ENCODE measurements at places on chromosomes 12 and 14.

DNA sequence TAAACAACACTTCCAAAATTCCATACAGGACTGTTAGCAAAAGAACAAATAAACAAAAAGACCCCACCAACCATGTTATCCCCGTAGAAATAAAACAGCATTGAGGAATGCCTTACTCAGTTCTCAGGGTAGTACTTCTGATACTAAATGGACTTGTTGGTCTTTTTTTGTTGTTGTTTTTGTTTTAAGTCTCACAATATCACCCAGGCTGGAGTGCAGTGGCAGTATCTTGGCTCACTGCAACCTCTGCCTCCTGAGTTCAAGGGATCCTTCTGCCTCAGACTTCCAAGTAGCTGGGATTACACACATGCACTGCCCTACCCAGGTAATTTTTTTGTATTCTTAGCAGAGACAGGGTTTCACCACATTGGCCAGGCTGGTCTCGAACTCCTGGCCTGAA lies 17.1 kb downstream of the HNRNPC start:
- DNase-seq = no peak

- DNase-seq = no peak
Measured at GRCh38 chr14:101815994-101816393, 54.5 kb downstream of the PPP2R5C start.

DNA sequence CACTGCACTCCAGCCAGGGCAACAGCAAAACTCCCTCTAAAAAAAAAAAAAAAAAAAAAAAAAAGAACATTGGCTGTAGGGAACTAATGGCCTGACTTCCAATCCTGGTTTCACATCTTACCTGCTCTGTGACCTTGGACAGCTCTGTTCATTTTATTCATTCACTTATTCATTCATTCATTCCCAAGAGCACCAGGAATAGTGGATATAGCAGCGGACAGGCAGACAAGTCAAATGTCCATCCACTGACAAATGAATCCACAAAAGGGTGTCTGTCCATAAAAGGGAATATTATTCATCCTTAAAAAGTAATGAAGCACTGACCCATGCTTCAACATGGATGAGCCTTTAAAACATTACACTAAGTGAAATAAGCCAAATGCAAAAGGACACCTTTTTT lies 27.6 kb upstream of the C12orf76 start:
- no peak for DNase-seq

- DNase-seq = no peak
Measured at GRCh38 chr14:73753124-73753886, 39.1 kb upstream of the PNMA1 start.

- no peak for DNase-seq
Measured at GRCh38 chr12:45324391-45324790, 108.5 kb downstream of the ANO6 start.

DNA sequence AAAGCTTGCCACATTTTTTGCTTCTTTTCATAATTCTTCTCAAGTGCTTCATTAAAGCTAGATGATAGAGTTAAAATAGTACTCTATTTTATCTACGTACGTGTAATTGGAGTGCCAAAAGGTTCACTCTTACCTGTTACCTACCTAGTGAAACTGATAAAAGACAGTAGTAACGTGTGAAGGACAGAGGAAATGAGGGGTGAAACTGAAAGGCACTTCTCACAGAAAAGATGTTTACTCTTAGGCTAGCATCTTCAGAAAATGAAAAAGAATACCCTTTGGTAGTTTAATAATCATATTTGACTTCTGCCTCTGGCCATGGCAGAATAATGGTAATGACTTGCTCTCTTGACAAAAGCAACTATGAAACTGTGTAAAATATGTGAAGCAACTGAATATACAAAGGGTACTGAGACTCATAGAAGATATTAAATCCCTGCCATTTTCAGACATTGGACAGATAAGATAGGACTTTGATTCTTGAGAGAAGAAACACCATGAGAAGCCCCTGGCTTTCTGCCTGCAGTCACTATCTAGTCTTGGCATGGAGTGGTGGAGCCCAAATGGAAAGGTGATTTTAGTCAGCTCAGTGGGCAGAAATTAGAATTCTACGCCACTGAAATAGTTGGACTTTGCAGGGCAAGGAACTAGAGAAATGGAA lies 6.3 kb upstream of the EVL start:
- no peak for DNase-seq

DNA sequence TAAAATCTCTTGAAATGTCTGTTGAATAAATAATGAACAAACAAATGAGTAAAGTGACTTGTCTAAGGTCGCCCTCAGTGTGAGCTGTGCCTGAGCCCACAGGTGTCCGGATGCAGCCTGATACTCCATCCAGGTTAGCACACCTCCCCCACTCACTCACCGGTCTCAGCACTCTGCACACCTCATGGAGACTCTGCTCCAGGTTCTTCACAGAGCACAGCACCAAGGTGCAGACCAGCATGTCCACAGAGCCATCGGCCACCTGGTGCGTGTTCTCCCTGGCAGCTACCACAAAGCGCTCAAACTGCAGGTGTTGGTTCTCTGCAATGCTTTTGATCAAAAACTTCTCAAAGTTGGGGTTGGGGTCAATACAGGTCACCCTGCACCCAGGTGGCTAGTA lies 4.1 kb upstream of the KRT7 start:
- no peak for DNase-seq

- no peak for DNase-seq
Measured at GRCh38 chr12:54162741-54163140, 26.0 kb downstream of the SMUG1 start.

GRCh38 chr12:106054049-106054448 lies 84.7 kb downstream of the NUAK1 start:
- DNase-seq = no peak

DNA sequence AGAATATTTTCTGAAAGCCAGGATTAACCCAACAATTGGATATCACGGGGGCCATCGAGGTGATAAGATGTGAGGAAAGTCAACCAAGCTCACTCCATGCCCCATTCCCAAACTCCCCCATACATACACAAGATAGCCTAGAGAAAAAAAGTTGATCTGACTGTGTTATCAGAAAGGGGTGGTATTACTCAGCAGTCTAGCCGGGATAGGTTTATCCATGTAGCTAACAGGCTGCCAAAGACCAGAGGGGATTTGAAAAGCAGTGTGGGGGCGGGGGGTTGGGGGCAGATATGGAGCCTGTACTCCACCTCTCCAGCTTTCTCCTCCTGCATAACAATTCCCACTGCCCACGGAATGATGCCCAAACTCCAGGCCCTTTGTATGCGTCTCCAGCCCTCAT lies 13.2 kb upstream of the MAP1LC3B2 start:
- DNase-seq = no peak

DNA sequence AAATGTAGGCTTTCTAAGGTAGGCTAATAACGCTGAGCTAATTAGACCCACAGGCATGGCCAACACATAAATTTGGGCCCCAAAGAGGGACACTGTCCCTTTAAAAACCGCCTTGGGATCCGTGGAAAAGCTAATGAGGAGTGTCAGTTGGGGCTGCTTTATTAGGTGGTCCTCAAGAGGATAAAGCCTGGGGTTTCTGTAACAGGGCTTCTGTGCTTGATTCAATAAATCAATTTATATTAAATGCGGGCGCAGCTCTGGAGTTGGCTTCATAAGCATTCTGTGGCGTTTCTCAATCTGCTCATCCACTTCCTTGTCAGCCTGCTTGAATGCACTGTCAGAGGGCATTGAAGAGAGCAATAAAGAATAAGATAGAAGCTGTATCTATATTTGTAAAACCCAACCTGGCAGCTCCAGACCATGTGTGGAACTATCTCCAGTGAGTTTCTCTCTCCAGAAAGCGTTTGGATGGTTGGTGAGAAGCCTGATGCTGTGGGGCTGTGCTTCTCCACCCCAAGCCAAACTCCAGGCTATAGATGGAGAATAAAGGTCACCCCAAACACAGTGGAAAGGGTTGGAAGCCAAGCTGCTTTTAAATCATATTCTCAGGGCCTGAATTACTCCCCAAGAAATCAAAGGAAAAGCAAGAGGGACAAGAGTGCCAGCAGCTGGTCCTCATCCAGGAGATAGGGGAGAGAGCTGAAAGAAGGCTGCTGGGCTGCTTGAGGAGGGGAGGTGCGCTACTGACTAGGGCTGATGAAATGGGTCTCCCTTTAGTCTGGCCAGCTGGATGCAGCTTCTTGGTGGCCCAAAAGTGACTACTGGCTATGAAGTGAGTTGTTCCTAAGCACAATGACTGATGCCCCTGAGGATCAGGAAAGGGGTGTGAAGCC lies 222.0 kb downstream of the PPM1H start:
- DNase-seq = no peak
